AG08395 (cell line): ENCODE measurements at places on chromosomes 7 and 10.

DNA sequence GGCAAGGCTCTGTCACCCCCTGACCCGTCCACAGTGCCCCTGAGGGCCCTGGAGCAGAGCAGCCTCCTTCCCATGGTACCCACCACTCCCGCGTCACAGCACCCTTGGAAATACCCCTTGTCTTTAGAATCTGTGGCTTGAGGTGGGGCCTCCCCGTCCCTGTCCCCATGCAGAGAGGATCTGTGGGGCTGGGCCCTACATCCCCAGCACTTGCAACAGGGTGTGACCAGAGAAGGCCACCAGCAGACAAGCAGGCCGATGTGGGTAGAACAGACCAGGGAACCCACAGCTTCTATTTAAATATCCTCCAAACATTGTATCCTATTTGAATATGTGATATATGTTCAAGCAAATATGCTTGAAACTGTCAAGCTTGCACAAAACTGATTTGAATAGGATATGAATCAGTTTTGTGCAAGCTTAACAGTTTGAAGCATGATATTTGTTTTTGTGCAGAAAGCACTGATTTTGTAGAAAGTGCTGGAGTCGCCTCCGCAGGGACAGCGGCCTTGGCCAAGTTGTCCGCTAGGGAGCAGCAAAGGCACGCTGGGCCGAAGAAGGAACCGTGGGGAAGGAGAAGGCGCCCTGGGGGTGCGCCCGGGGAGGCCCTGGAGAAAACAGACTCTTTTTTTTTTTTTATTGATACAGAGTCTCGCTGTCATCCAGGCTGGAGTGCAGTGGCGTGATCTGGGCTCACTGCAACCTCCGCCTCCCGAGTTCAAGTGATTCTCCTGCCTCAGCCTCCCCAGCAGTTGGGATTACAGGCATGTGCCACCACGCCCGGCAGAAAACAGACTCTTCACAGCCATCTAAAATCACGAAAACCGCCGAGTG lies 2.2 kb downstream of the CFAP46 start:
- DNase-seq: peak; percentile 78

GRCh38 chr7:33185786-33186185 lies 56.4 kb downstream of the BBS9 start:
- peak; percentile 44 for DNase-seq

DNA sequence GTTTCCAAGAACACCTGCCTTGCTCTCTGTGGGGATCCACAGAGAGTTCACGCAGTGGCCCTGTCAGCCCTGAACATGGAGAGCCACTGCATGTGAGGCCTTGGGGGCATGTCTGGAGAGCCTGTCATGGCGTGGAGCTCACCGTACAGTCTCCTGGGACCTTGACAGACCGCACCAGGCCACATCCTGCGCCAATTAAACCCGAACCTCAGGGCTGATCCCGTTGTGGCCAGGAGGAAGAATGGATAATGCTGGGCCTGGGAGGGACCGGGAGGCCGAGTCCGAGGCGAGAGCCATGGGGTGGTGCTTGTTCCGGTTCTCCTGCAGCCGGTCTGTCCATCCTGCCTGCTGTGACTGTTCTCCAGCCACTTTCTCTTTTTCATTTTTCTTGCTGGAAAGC lies 68.7 kb downstream of the DNAJB6 start:
- DNase-seq: peak; percentile 26

DNA sequence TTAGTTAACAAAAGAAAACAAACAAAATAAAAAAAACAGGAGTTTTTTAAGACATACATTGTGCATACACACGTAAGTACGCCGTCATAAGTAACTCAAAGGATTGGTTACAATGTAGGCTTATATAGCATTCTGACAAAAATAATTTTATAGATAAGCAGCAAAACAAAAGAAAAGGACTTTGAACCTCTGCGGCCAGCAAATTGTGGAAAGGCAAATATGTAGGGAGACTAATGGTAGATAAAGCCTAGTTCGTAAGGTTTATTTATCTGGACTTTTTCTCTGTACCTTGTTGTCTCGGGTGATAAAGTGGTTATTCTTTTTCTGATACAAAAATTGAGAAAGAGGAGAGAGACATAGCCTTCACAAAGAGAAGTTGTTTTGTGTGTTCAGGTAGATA lies 891.9 kb downstream of the CNTNAP2 start:
- DNase-seq: no peak

GRCh38 chr10:131184503-131184902 lies 127.0 kb downstream of the TCERG1L start:
- no peak for DNase-seq

- peak; percentile 27 for DNase-seq
Observed at GRCh38 chr7:91263384-91264045, 718 bp upstream of the FZD1 start.

DNA sequence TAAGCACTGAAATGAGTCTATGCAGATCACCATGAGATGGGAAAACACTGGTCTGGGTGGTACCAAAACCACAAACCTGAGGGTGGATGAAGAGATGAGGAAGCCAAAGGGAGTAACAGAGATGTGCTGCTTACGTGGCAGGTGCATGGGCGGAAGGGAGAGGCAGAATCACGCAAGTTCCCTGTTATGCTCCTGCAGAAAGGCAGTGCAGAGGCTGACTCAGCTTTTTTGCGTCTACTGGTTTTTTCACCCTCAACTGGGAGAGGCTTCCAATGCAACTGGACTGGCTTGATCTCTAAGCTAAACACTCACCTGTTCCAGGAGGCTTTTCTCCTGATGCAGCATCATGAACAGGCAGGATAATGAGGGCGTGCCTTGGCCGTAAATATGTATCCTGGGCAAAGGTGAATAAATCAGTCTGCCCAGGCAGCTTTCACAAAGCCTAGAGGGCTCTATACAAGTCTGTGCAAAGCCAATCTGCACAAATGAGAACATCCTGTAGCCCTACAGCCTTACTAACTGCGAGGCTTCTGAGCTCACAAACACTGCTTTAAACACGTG lies 95.4 kb upstream of the AFAP1L2 start:
- no peak for DNase-seq

GRCh38 chr7:42689626-42690025 lies 222.2 kb downstream of the C7orf25 start:
- DNase-seq: no peak

DNA sequence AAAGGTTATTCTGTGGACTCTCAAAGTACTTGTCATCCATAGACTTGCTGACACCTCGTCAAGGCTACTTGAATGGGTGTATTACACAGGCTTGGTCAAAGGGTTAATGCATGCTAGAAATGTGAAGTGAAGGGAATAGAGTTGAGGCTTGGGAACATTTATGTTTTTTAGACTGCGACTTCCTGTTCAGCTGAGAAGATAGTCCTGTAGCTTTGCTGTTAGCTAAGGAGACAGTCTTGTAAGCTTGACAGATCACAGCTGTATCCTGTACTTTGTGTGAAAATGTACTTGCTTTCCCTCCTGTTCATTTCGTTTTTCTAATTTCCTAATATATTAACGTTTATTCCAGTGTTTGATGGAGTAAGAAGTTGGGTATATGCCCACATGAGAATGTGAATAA lies 52.1 kb downstream of the ADD3 start:
- no peak for DNase-seq

- DNase-seq: no peak
Observed at GRCh38 chr7:83617858-83618257, 31.1 kb downstream of the SEMA3E start.

- DNase-seq: no peak
Observed at GRCh38 chr10:78436706-78437406, 403.2 kb downstream of the RPS24 start.

DNA sequence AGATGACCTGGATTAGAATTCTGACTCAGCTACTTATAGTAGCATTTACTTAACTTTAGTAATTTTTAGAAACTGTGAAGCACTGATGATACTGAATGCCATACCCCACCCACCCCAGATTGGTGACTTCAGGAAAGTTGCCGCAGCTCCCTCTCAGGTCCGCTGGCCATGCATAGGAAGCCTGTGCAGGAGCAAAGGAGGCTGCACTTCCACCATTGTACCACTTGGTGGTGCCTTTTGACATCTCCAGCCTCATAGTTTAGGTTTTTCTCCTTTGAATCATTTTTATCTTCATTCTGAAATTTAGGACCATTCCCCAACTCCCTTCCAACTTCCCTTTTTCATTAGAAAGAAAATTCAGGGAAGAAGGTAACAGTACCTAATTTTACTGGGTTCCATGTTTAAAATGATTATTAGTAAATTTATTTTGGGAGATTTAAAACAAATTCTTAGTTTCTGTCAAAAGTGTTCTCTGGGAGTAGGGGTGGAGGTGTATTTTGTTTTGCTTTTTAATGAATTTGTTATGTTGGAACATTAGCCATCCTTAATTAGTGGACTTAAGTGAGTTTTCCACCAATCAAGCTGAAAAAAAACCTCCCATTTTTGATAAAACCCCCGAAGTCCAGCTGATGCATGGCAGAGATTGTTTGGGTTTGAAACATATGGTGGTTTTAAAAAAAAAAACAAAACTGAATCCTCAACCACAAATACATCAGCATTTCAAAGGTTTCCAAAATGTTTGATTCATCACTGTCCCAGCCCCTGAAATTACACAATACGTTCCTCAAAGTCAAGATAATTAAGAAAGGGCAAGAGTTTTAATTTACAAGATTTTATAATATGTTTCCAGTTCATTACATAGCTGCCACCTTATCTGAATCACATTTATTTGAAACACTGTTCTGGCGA lies 109.6 kb downstream of the WNT2 start:
- peak; percentile 60 for DNase-seq

- DNase-seq: no peak
Observed at GRCh38 chr7:118573085-118573484, 348.6 kb downstream of the ANKRD7 start.

GRCh38 chr7:80832006-80832405 lies 86.8 kb downstream of the SEMA3C start:
- no peak for DNase-seq

DNA sequence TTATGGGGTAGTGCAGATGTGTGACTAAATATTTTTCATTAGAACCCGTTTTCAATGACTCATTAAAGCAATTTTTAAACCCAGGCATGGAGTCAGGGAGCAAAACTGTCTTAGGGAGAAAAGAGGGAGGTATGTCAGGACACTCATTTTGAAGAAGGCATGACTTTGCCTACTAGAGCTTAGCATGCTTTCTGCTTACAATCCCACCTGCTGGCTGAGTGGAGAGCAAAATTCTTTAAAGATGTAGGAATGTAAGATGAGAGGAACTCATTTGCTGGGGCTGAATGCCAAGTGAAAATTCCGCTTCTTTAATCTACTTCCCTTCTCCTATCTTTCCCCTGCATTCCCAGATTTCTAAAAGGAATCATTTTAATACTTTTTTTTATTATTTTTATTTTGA lies 232.6 kb downstream of the GALNT17 start:
- DNase-seq: no peak

- no peak for DNase-seq
Observed at GRCh38 chr7:36951257-36951697, 227.0 kb upstream of the AOAH start.

GRCh38 chr10:42953684-42954674 lies 122.9 kb upstream of the RET start:
- DNase-seq: no peak

GRCh38 chr7:16556359-16556758 lies 29.7 kb downstream of the LRRC72 start:
- no peak for DNase-seq

- no peak for DNase-seq
Observed at GRCh38 chr10:120460186-120460585, 3.2 kb downstream of the PLPP4 start.

GRCh38 chr7:117157241-117158209 lies 165.3 kb downstream of the WNT2 start:
- DNase-seq: peak; percentile 95

GRCh38 chr7:28432105-28432504 lies 19.8 kb downstream of the CREB5 start:
- peak; percentile 31 for DNase-seq

- no peak for DNase-seq
Observed at GRCh38 chr7:80053124-80053523, 81.5 kb upstream of the GNAI1 start.

- DNase-seq: no peak
Observed at GRCh38 chr10:103599211-103599610, 105.7 kb downstream of the NEURL1 start.

- peak; percentile 88 for DNase-seq
Observed at GRCh38 chr10:93468461-93469213, 13.5 kb downstream of the MYOF start.

DNA sequence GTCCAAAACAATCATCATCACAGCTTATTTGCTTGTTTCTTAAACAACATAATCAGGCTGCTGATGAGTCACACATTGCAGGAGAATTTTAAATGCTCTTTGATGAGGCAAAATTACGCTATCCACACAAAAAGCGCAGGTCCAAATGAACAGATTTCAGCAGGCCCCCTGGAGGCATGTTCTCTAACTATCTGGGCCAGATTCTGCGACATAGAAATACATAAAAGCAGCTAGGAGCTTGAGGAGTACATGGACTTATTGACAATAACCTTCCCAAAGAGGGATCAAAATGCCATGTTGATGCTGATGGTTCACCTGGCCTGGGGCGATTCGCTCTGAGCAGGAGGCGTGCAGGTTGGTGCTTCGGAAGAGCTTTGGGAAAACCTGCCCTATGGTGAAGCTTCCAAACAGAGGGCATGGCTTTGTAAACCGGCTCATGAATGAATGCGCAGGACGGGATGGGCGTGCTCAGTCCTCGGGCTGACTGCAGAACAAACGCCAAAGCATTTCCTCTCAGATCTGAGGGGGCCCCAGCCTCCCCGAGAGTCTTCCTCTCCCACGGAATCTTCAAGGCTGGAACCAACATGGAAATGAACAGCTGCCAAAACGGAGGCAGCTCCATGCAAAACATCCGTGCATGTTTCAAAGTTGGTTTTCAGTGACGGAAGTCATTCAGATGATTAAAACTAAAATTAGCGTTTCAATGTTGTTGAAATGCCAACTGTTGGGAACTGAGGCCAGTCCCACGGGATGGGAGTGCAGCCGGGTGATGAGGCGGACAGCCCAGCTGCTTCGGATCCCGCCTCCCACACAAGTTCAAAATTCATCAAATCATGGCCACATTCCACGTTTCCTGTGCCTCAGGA lies 179.6 kb downstream of the TCERG1L start:
- DNase-seq: no peak

- no peak for DNase-seq
Observed at GRCh38 chr7:48741545-48741944, 182.8 kb upstream of the CDC14C start.

GRCh38 chr10:112360308-112361270 lies 13.3 kb upstream of the ACSL5 start:
- DNase-seq: peak; percentile 34

- no peak for DNase-seq
Observed at GRCh38 chr10:88417387-88418030, 165.6 kb downstream of the RNLS start.

- no peak for DNase-seq
Observed at GRCh38 chr10:47207894-47208469, 92.0 kb upstream of the GDF10 start.

DNA sequence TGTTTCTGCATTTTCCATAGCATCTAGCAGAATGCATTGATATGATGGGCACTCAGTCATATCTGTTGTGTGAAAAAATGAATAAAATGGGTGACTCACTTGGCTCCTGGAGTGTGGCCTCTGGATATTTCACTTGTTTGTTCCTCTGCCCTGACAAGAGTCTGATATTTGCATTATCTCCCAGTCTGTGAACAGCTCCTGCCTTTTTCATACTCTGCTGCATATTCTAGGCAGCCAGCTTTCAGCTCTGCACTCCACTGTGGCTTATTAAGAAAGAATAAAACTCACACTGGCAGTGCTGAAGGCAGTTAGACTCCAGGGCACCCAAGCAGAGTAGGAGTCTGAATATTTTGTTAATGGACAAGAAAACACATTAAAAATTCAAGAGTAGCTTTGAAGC lies 623.9 kb downstream of the SORCS1 start:
- DNase-seq: no peak
